AG20443 (cell line): ENCODE measurements at places on chromosomes 16 and 17.

DNA sequence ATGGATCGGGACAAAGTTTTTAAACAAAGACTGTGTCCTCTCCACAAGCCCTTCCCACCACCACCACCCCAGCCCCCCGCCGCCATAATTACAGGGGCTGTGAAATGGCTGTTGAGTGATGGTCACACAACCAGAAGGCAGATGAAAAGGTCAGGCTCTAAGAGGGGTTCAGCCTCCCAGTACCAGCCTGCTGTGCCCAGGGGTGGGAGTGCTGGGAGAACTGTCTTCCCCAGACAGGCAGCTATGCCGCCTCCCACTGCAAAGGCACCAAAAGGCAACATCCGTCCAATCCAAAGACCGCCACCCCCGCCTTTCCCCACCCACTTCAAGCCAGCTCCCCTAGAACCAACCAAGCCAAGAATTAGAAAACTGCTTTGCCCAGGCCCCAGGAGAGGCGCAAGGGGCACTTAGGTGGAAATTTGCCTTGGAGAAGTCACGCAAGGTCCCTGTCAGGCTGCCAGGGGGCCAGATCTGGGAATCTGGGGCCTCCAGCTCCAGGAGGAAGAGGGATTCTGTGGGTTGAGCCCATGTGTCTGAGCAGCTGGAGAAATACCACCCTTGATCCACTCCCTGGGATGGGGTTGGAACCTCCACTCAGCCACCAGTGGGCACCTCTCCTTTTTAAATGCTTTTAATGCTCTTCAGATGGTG is 14.4 kb downstream of the CARHSP1 start:
- DNase-seq, result no peak

DNA sequence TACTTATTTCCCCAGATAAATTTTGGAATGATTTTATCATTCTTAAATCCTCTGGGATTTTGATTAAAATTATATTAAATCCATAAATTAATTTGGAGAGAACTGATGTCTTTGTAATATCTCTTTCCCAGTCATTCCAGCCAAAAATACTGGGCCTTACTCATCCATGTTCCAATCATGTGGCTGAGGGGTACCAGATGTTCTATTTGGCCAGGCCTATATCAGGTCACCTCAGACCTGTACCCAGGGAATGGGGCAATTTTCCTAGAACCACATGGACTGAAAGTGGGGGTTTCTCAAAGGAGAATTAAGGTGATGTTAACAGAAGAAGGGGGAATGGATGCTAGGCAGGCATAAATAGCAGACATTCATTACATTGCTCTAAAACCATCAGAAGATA is 7.5 kb downstream of the SNTB2 start:
- DNase-seq, result no peak

DNA sequence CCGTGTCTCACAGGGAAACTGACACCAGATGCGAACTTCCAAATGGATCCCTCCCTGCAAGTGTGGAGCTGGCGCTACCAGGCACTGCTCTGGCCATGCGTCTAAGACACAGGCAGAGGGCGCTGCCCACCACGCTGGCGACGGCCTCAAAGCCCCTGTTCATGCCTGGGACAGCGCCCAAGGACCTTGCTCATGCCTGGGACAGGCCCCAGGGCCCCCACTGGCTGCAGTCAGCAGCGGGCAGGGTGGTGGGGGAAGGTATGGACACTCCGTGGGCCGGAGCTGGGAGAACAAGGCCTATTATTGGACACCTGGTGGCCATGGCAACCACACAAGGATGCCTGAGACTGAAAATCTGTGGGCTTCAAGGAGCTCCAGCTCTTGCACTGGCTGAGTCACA is 8.8 kb downstream of the ZG16B start:
- peak; percentile 89 for DNase-seq

DNA sequence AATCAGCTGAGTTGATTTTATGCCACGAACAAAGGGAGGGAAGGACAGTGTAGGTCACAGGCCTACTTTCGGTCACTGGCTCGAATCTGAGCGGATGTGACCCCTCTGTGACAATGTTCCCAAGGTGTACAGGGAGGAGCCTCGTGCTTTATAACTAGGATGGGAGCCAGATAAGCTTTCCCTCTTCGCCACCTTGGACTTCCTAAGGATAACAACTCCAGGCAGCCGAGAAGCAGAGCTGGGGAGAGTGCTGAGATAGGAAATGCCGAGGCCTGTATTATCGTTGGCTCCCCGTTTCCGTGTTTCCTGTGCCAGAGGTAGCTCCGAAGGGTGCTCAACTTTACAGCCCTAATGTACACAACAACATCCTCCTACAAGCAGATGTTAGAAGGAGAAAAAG is 217.8 kb upstream of the IRX3 start:
- no peak for DNase-seq
